ENCODE measurements at places on chromosomes 16 and 17. TPM values are rescaled to one million over a fixed set of nuclear protein-coding genes. Genes with fewer than 3 reads are reported as not detected.

The HASPIN gene
- 15.9 TPM for total RNA-seq

The ABCA6 gene
- 0.07 TPM for total RNA-seq

The FSCN2 gene
- not detected for total RNA-seq

The CPHXL2 gene
- not detected for total RNA-seq

The MYCBPAP gene
- 7.8 TPM for total RNA-seq

The ASIC2 gene
- total RNA-seq, result 0.07 TPM

- no peak for DNase-seq
Measured at GRCh38 chr17:67272312-67273047, 27.5 kb upstream of the HELZ start.

- DNase-seq, result no peak
Measured at GRCh38 chr16:49630783-49631182, 225.1 kb downstream of the ZNF423 start.

GRCh38 chr16:30394592-30395154 is 547 bp upstream of the ZNF48 start:
- DNase-seq, result no peak

GRCh38 chr16:17448640-17449638 is 21.8 kb downstream of the XYLT1 start:
- no peak for DNase-seq

- no peak for DNase-seq
Measured at GRCh38 chr16:4203748-4204147, 38.1 kb downstream of the SRL start.

- no peak for DNase-seq
Measured at GRCh38 chr16:19522397-19522732, 467 bp upstream of the GDE1 start.
